ENCODE measurements at places on chromosomes 11 and 22.

DNA sequence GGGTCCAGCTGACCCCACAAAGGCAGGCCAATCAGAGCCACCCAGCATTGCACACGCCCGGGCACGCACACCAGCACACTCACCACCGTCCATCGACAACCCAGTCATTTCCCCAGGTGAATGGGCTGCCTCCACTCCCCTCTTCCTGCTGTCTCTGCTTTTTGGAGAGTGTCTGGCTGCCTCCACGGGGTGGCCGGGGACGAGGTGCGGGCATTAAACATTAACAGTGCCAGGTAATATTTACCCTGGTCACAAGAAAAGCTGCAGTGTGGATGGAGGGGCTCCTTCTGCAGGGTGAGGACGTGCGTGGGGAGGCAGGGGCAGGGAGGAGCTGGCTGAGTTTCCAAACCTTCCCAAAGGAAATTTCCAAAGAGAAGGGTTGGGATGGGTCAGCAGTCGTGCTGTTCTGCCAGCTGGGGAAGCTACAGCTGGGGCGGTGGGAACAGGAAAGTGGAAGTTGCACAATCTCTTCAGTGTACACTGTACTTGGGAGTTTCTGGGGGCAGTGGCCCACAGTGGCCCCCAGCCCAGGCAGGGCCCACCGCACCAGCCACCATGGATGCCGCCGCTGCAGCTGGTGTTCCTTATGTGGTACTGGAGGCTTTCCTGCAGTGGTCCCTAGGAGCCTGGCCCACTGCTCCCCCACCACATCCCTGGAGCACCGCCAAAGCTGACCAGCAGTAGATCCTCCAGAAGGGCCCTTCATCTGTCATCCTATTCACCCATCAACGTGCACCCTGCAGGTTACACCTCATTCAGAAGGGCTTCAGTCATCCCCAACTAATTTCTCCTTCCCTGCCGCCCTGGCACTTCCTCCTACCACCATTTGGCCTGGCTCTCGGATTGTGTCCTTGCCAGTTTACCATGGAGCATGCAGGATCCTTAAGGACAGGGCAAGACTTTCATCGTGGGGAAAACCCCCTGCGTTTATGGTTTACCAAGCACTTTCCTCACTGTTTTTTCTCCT lies at the start of gene FXYD2:
FXYD2 (minus strand) TSS at position 174 of the 967 bp plus-strand sequence; CDS start at position 108, 66 bp downstream.
- no peak for DNase-seq

- DNase-seq = no peak
These were observed 104.7 kb upstream of the CLMP start for GRCh38 chr11:123299721-123300120.

- no peak for DNase-seq
These were observed 26.5 kb downstream of the SCGB1A1 start for GRCh38 chr11:62445314-62445740.

GRCh38 chr11:127098684-127099083 lies 98.1 kb upstream of the KIRREL3 start:
- DNase-seq = no peak

DNA sequence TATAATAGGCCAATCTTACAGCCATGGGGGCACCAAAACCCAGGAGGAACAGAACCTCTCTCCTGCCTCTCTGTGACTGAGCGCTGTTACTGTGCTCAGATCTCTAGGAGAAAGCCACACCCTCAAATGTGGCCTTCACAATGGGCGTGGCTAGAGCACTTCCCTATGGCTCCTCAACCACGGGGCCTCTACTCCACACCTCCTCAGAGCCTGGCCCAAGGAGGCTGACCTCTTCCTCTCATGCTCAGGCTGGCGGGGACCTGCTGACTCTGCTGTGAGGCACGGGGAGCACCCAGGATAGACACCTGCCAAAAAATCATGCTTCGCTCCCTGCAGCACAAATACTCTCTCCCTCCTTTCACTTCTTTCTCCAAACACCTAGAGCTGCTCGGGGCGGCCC lies 41.0 kb downstream of the C11orf58 start:
- no peak for DNase-seq

DNA sequence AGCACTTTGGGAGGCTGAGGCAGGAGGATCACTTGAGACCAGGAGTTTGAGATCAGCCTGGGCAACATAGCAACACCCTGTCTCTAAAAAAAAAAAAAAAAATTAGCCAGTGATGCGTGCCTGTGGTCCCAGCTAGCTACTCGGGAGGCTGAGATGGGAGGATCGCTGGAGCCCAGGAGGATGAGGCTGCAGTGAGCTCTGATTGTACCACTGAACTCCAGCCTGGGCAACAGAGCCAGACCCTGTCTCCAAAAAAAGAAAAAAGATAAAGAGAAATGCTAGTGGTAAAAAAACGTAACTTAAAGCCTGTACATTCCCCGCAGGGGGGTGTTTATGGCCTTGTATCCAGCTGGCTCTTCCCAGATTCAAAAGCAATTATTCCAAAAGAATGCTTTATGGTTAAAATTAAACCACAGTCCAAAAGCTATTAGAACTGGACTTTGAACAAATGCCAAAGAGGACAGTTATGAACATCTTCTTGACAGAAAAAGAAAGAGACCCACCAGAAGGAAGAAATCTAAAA lies 16.4 kb upstream of the SNX32 start:
- DNase-seq = no peak

DNA sequence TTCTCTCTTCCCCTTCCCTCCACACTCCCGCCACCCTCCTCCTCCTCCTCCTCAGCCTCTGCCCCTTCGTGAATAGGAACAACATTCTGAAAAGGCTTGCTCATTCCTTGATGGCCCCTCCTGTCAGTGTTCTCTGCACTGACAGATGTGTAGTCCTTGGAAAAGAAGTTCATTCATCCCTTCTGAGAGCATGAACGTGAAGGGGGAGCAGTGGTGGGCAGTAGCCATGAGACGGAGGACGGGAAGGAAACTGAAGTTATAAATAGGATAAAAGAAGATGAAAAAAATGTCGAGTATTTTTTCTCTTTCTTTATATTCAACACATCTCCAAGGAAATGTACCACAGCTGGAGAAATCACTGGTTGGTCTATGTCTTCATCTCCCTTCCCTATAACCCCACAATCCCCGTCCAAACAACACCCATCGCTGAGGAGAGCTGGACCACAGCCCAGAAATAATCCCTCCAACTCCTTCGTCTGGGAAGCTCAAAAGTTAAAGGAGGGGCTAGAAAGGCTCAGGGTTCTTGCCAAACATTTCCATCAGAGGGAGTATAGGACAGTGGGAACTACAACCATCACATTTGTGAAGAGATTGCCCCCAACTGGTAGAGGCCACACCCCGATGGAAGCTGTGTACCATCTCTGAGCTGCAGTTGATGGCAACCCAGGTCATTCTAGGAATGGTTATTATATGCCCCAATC lies 33.5 kb downstream of the ETS1 start:
- DNase-seq = no peak

DNA sequence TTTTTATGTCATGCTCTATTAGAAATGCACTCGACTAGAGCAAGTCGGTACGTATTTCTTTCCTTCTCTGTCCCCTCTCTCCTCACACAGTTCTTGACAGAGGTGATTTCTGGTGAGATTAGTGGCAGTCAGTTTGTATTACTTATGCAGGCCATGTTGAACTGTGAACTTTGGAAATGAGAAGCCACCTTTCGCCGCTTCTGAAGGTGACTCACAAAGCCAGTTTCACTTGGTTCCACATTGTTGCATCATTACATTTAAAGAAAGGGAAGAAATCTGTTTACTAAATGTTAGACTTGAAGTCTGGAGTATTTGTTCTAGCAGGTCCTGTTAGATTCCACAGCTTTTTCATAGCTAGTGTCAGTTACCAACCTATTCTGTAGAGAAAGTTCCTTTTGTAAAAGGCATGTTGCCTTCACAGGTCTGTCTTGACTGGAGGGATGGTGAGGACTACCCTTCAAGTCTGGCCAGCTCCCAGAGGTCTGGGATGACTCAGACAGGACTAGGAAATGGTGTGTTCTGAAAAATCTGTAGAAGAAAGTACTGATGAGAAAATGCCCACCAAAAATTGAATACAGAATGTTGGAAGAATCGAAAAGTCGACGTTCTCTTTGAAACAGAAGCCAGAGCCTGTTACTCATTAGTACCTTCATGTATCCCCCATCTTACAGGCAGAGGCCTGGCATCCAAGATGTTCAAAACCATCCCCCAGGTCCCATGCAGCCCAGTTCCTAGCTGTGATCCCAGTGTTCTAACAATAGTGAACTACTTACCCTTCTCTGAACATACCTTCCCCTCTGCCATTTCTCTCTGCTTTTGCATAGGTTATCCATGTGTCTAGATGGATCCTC lies 181.4 kb downstream of the DBX1 start:
- DNase-seq = no peak

- DNase-seq = no peak
These were observed 33.4 kb downstream of the KCNQ1OT1 start for GRCh38 chr11:2666401-2666741.

DNA sequence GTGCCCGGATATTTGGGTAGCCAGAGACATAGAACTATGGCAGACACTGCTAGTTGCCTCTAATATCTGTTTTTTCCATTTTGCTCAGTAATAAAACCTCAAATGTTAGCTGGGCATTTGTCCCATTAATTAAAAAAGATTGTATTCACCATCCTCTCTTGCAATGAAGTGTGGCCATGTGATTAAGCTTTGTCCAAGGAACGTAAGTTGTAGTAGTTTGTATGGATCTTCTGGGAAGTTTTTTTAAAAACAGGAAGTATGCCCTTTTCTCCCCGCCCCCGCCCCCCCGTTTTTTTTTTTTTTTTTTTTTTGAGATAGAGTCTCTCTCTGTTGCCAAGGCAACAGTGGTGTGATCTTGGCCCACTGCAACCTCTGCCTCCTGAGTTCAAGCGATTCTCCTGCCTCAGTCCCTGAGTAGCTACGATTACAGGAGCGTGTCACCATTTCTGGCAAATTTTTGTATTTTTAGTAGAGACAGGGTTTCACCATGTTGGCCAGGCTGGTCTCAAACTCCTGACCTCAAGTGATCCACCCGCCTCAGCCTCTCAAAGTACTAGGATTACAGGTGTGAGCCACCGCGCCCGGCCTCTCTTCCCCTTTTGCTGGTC lies 1.7 kb upstream of the TMEM135 start:
- DNase-seq = no peak

DNA sequence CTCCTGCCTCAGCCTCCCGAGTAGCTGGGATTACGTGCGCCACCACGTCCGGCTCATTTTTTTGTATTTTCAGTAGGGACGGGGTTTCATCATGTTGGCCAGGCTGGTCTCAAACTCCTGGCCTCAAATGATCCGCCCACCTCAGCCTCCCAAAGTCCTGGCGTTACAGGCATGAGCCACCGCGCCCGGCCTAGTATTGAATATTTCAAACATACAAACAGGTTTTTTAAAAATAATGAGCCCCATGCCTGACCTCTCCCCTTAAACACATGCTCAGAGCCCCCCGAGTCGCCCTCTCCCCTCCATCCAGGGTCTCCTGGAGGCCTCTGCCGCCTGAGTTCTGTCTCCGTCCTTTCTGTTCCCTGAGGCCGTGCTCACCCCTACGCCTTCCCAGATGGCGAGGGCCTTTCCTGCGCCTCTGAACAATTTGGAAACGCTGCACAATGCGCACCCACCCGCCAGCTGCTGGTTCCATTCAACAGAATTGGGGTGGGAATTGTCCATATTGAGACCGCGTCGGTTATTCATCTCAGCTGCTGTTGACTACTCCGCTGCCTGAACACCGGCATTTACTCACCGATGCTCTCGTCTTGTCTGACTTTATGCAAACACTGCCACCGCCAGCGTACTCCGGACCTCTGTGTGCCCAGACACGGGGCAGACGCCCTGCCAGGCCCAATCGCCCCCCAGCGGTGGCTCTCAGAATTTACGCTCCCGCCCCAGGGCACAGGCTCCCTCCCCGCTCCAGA lies 13.6 kb upstream of the RNH1 start:
- DNase-seq = no peak

- DNase-seq = no peak
These were observed 14.0 kb downstream of the CELF1 start for GRCh38 chr11:47538741-47539565.

DNA sequence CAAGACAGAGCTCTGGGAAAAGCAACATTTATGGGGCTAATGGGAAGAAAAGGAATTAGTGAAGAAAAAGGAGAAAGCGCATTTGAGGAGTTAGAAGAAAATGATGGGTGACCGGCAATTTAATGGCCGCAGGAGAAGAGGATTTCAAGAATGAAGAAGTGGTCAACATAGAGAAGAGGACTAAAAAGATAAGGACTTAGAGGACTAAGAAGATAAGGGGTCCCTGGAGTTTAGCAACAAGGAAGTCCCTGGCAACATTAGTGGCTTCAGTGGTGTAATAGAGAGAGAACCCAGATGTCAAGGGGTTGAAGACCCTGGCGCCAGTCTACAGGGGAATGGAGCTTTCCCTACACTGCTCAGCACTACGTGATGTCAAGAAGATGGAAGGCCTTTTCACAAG lies 32.3 kb downstream of the WEE1 start:
- DNase-seq = no peak

GRCh38 chr22:25630447-25630846 lies 66.0 kb downstream of the GRK3 start:
- DNase-seq = no peak

DNA sequence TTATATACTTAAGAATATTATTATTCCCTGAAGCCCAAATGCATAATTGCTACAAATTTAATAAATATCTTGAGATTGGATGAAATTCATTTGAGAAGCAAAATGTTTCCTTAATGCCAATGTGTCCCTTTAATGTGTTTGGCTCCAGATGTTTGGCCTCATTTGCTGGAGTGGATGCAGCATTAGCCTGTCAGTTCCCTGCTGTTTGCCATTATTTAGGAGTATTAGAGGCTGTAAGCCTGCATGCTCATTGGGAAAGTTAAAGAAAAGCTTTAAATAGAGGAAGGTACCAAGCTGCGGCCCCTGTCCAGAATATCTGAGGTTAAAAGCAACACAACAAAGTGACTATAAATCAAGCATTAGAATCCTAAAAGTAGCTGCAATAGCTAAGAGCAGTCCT lies 54.8 kb upstream of the PITPNB start:
- no peak for DNase-seq

GRCh38 chr22:27867085-27867952 lies 51.7 kb downstream of the PITPNB start:
- DNase-seq = no peak

DNA sequence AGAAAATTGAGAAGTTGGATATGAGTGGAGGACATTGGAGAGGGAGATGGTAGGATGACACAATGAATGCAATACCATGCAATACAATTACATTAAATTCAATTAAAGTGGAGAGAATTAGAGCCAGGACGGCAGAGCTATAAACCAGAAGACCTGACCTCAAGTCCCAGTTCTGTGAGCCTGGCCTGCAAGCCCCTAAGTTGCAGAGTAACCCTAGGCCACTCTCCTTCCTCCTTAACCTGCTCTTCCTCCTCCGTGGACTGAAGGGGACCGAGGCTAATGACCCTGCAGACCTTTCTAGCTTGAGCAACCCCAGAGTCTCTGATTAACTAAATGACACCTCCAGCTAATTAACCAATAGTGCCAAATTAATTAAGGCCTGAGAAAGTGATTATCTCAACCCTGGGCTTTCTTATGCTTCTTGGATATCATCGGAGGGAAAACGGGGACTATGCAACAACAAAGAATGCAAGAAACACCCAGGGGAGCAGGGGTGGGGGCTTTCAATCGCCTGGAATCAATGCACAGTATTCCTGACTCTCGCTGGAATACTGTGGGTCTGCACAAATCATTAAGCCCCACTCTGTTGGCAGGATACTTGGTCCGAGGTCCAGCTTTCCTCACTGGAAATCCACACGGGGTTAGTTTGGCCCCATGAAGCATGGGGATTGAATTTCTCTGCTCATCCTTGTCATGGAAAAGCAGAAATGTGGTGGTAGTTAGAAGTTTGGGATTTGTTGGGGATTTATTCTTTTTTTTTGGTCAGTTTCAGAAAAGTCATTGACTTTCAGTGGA lies 548.3 kb downstream of the MN1 start:
- DNase-seq = no peak

GRCh38 chr11:75786101-75786736 lies 17.6 kb downstream of the DGAT2 start:
- no peak for DNase-seq

GRCh38 chr11:120289426-120289825 lies 35.7 kb upstream of the TLCD5 start:
- DNase-seq = no peak

Measured in stimulated activated CD8-positive, alpha-beta memory T cell treated with anti-CD3 and anti-CD28 coated beads, Interleukin-4, amount 100 ng/mL, for 1 hour (primary cell).